ENCODE measurements at places on chromosomes 2 and 18.
A peak's percentile ranks its signal among the peaks of the same experiment; 100 is the strongest.

GRCh38 chr2:46821600-46821999, 94.0 kb downstream of the MCFD2 start:
- DNase-seq, result no peak

- no peak for DNase-seq
Observed at GRCh38 chr2:171479154-171479814, 43.0 kb upstream of the CYBRD1 start.

DNA sequence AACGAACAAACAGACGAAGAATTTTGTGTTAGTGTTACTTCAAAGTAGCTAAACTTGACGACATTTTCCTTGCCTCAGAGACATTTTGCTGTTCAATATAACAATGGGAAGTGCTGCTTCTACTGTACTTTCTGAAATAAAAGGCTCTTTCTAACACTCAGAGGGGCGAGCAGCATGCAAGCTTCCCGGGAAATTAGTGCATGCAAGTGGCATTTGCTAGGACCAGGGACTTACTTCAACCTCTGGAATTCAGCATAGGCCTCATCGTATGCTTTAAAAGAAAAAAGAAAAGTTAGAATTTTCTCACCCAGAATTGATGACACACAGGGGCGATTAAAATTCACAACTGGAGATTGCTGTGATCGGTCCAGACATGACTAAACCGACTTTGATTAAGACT, 62.5 kb upstream of the LPIN2 start:
- no peak for DNase-seq

DNA sequence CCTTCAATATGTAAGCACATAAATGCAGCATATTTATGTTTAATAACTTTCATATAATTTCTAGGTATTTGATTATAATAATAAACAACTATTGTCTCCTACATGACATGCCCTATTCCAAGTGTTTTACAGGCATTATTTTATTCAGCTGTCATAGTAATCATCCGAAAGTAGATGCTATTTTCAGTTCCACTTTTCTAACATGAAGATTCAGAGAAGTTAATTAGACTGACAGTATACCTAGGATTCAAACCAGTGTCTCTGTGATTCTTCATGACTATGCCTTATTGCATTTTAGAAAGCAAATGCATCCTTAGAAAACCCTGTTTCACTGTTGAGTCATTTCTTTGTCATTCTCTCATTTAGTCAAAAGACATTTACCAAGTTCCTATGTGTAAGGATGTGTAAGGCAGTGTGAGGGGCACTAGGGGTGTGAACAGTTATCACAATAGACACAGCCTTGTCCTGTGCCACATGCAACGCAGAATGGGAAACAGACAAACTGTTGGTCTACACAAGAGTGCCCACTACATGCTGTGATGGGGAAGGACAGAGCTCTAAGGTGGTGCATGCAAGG, 79.8 kb downstream of the DTNA start:
- no peak for DNase-seq

GRCh38 chr2:24828238-24828996, 35.2 kb downstream of the CENPO start:
- DNase-seq, result no peak

- DNase-seq, result no peak
Observed at GRCh38 chr18:57107140-57107832, 39.6 kb upstream of the BOD1L2 start.

- peak; percentile 67 for DNase-seq
Observed at GRCh38 chr2:1744446-1745170, at the start of gene PXDN. PXDN (minus strand) TSS chr2:1744515; CDS start chr2:1744455, 60 bp downstream.

DNA sequence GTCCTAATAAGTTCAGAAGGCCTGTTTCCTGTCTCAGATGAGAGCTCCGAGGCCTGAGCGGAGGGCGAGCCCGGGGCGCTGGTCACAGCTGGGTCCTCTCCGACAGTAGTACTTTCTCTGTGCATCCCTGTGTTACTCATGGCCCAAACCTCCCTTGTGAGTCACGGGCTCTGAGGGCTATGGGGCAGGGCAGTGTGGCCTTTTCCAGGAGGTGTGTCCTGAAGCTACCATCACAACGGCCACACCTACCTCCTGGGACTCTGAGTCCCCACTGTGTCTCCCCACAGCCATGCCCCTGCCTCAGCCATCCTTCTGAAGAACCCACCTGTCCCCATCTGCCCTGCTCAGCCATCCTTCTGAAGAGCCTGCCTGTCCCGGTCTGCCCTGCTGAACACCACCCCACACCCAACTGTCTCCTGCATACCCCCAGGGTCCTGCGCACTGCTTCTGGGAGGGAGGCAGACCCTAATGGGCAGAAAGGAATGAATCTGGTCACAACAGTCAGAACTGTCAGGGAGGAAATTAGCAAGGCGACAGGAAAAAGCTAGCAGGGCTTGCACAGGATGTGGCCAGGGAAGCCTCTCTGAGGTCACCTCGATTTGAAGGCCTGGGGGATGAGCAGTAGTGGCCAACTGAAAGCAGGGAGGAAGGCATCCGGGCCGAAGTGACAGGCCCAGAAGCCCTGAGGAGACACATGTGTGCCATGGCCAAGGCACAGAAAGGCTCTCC, 145.4 kb upstream of the RIOK3 start:
- DNase-seq, result no peak

DNA sequence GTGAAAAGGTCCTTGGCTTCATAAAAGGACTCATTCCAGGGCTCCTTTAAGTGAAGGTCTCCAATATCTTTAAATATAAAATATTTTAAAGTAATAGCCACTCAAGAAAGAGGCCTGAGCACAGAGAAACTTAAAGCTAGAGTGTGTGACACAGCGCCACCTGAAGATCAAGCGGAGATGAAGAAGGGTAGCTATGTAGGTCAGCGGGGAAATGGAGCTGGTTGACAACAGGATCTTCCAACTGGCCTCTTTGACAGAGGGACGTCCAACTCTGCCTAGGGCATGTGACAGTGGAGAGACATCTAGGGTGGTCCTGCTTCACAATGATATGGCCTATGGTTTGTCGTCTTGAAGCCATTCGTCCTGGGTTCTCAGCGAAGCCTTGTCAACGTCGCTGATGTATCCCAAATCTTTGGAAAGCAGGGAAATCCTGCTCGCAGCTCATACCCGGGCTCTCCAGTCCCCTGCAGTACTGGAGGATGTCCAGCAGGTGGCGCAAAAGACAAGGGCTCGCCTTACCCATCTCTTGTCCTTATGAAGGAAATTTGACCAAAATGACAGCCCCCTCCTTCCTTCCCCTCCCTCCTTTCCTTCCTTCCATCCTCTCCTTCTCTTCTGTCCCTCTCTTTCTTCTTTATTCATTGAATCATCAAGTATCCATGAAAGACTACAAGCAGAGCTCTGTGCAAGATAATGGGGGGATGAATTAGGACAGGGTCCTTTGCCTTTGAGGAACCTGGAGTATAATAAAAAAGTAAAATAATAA, 59.6 kb downstream of the LONRF2 start:
- no peak for DNase-seq

GRCh38 chr2:177740700-177741099, 331.9 kb downstream of the PDE11A start:
- DNase-seq, result no peak

GRCh38 chr2:149564983-149565382, 22.6 kb downstream of the MMADHC start:
- DNase-seq, result no peak

GRCh38 chr2:166092889-166093288, 34.9 kb downstream of the SCN1A start:
- DNase-seq, result no peak

- DNase-seq, result no peak
Observed at GRCh38 chr2:31232586-31232985, 1.4 kb upstream of the EHD3 start.

DNA sequence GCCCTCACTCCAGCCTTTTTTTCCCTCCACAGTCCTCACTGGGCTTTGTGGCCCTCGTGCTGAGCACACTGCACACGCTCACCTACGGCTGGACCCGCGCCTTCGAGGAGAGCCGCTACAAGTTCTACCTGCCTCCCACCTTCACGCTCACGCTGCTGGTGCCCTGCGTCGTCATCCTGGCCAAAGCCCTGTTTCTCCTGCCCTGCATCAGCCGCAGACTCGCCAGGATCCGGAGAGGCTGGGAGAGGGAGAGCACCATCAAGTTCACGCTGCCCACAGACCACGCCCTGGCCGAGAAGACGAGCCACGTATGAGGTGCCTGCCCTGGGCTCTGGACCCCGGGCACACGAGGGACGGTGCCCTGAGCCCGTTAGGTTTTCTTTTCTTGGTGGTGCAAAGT, 39.4 kb downstream of the STEAP3 start:
- no peak for DNase-seq

DNA sequence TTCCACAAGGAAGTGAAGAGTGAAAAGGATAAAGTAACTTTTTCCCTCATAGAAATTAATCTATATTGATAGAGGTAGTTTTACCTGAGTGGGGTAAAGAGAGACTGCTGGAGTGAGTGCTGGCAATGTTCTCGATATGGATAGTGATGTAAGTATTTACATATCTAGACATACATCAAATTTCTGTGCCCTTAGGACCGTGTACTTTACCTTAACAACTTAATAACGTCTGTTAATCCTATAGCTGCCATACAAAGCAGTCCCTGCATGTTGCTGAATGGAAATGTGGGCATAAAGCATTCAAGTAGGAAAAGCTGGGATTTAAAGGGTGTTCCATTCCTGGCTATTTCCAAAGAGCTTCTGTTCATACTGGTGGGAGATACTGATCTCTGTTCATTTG, 162.4 kb upstream of the NOSTRIN start:
- no peak for DNase-seq

Measured in NCI-H2171 (cell line).